ENCODE measurements at places on chromosomes 6 and 20. TPM values are rescaled to one million over a fixed set of nuclear protein-coding genes. Genes with fewer than 3 reads are reported as not detected.

MUC22 gene
- total RNA-seq, result not detected

PXDC1 gene
- total RNA-seq, result 19.6 TPM

ASIP gene
- not detected for total RNA-seq

PTCRA gene
- not detected for total RNA-seq

TBX18 gene
- total RNA-seq, result 15.8 TPM

FAM83C gene
- 0.08 TPM for total RNA-seq

SLC32A1 gene
- not detected for total RNA-seq

NFS1 gene
- total RNA-seq, result 21.2 TPM

LY6G5B gene
- 4.3 TPM for total RNA-seq

ABHD16B gene
- total RNA-seq, result not detected

PACRG gene
- not detected for total RNA-seq

ARMC12 gene
- total RNA-seq, result 0.44 TPM

SLPI gene
- total RNA-seq, result 9.0 TPM

ZBTB2 gene
- total RNA-seq, result 13.6 TPM

BPI gene
- not detected for total RNA-seq

DACT2 gene
- 0.15 TPM for total RNA-seq

BFSP1 gene
- 4.7 TPM for total RNA-seq

CYP39A1 gene
- total RNA-seq, result 0.13 TPM

Data from A549 treated with ZK216348 at 1 μM for 4 hours (cell line).